Bronchial epithelial cell (primary cell): ENCODE measurements at places on chromosomes 3 and 15.

GRCh38 chr3:72288955-72289691, 504.2 kb upstream of the PROK2 start:
- DNase-seq, result peak; percentile 46

- peak; percentile 31 for DNase-seq
Observed at GRCh38 chr3:113516115-113516505, 1.2 kb upstream of the SPICE1 start.

- DNase-seq, result no peak
Observed at GRCh38 chr3:159029306-159030026, 227.6 kb downstream of the MFSD1 start.

GRCh38 chr3:161171113-161171512, 50.0 kb upstream of the NMD3 start:
- peak; percentile 80 for DNase-seq

- no peak for DNase-seq
Observed at GRCh38 chr3:182941719-182942118, 38.6 kb downstream of the DCUN1D1 start.

GRCh38 chr3:196326936-196327335, 8.9 kb upstream of the DYNLT2B start:
- no peak for DNase-seq

GRCh38 chr3:30741889-30742288, 135.5 kb downstream of the TGFBR2 start:
- DNase-seq, result no peak

DNA sequence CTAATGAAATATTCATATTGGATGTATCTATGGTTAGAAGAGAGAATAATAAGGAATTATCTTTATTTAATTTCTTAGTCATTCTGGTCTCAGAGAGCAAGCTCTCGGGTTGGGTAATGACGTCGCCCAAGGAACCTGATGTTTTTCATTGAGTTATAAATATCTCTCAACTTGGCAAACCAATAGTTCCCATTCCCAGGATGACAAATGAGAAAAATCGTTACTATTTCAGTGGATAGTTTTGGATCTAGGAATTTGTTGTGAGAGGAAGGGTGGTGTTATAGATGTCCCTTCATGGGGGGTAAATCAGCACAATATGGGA, 162.9 kb upstream of the NR2E3 start:
- DNase-seq, result no peak
